Activated effector memory CD4-positive, alpha-beta T cell treated with anti-CD3 and anti-CD28 coated beads, Interleukin-2, amount 50 U/mL, for 16 hours (primary cell): ENCODE measurements at places on chromosomes 5 and 9.

- DNase-seq, result no peak
Measured at GRCh38 chr5:42013561-42013960, 88.5 kb downstream of the FBXO4 start.

DNA sequence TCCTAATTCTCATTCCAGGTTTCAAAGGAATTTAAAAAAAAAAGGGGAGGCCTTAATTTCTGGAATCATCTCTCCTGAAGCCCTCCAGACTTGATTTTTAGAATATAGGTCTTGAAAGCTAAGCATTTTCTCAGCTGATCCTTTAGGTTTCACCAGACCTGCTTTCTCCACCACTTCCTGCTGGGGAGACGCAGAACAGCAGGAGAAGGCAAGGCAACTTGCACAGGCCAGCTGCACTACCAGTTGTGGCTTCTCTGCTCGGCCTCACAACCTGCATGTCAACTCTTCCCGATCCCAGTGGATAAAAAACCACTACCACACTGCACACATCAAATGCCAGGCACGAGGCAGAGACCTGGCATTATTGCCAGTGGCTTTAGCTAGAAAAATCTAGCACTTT lies 119.8 kb downstream of the SIL1 start:
- no peak for DNase-seq

DNA sequence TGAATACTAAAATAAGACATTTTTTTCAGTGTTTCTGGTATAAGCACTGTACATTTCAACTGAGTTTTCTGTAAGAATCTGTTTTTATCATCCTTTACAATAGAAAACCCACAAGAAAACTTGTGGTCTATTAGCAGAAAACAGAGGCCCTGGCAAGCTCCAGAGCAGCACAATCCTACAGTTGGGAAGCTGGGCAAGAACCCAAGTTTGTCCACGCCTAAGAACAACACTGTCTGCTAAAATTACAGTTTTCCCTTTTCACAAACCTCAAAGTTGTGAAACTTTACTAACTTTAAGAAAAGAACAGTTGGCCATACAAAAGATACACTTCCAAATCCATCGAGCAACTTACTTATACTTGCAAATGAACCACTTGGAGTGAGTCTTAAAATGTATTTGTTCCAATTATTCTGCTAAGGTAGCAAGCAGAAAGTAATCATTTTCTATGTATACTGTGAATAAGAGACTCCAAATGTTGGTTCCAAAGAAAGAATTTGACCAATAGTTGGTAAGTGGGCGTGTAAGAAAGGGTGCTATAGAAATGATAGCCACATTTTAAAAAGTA lies 982.0 kb upstream of the ARRDC3 start:
- DNase-seq, result no peak

GRCh38 chr5:154626876-154627557 lies 128.2 kb upstream of the LARP1 start:
- no peak for DNase-seq

- DNase-seq, result no peak
Measured at GRCh38 chr9:124477211-124477647, 27.0 kb downstream of the ADGRD2 start.

DNA sequence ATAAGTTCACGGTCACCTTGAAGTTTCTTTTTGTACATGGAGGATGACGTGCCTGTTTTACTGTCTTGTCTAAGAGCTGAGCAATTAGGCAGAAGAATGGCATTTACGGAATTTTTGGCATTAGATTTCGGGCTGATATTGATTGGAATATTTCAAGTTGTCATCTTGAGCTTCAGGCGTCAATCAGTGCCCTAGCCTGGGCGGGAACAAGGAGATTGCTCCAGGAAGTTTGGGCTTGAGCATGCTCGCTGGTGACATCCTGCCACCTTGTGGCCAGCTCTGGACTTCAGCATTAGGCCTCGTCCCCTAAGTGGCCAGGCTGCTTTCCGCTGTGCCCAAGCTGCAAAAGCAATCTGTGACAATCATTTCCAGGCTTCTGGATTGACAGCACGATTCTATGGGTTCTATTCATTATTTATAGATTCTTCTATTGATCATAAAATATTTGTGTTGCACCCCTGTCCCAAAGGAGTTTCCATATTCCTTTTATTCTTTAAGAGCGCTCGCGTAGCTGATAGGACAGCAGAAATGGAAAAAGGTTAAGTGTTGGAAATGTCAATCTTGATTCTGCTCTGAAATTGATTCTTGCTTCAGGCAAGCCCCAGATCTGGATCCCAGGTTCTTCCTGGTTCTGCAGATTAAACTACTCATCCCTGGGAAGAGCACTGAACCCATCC lies 79.3 kb downstream of the SLC28A3 start:
- peak; percentile 80 for DNase-seq

GRCh38 chr5:159906943-159907342 lies 9.3 kb upstream of the ADRA1B start:
- DNase-seq, result no peak

GRCh38 chr5:42842921-42843641 lies 31.4 kb upstream of the SELENOP start:
- DNase-seq, result no peak

DNA sequence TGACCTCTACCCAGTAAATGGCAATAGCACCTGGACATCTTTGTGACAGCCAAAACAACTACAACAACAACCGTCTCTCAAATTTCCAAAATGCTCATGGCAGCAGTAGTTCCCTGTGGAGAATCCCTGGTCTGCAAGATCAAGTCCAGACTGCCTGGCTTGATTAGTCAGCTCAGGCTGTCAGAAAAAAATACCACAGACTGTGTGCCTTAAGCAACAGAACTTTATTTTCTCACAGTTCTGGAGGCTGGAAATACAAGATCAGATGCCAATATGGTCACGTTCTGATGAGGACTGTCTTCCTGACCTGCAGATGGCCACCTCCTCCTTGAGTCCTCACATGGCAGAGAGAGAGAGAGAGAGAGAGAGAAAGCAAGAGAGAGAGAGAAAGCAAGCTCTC lies 52.3 kb upstream of the MOCS2 start:
- no peak for DNase-seq

- peak; percentile 60 for DNase-seq
Measured at GRCh38 chr9:125437771-125438221, 176.2 kb downstream of the GAPVD1 start.

DNA sequence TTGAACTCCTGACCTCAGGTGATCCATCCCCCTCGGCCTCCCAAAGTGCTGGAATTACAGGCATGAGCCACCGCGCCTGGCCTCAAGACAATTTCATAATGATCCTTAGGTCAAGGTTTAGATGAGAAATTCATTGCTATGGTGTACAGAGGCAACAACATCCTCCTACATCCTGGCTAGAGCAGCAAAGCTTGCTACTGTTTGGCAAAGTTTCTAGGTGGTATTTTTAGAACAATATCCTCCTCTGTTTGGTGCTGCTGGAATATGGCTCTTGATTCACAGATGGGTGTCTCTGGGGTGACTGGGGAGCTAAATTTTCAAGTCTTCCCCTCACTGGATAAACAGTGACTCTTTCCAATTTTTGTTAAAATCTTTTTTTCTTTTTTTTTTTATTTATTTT lies 30.6 kb downstream of the CRHBP start:
- no peak for DNase-seq

DNA sequence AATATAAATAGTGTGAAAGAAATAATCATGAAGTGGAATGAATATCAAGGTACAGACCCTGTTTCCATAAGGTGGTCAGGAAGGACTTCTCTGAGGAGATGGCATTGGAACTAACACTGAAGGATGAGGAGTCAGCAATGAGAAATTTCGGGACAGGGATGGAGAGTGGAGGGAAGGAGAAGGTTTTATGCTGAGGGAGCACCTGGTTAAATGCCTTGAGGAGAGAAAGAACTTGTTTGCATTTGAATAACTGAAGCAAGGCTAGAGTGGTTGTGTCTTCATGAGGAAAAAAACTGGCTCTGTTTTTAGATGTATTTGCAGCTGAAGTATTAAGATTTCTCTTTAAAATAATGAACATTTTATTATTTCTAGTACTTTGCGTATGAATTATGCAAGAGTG lies 180.8 kb downstream of the TRPM3 start:
- no peak for DNase-seq

- no peak for DNase-seq
Measured at GRCh38 chr5:103801681-103802080, 239.1 kb upstream of the NUDT12 start.

- DNase-seq, result peak; percentile 44
Measured at GRCh38 chr9:113538701-113539430, 75.3 kb downstream of the RGS3 start.

- peak; percentile 63 for DNase-seq
Measured at GRCh38 chr5:59174248-59174844, 591.5 kb downstream of the RAB3C start.

DNA sequence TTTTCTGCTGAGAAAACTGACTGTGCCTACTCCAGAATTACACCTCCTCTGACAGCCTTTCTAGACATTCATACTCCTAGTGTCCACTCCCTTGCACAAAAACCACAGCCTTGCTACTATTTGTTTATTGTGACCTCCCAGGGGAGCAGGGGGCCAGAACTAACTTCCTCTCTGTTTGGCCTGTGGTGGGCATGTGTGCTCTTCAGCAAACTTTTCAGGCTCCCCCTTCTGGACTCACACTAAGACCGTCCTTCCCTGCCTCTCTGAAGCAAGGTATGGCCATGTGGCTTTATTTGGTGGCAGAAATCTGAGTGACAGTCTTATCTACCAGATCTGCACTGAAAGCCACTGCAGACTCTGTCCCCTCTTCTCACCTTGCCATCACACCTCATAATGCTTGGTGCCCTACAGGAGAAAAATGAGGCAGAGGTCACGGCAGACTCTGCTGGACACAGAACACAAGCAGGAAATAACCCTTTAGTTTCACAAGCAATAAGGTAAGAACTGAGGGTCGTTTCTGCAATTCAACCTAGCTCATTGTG lies 28.2 kb downstream of the LIFR start:
- DNase-seq, result no peak

GRCh38 chr5:67488885-67489284 lies 292.3 kb upstream of the CD180 start:
- no peak for DNase-seq

GRCh38 chr9:124834591-124834990 lies 18.7 kb upstream of the WDR38 start:
- DNase-seq, result no peak

- no peak for DNase-seq
Measured at GRCh38 chr9:83447351-83447750, 90.8 kb downstream of the FRMD3 start.

DNA sequence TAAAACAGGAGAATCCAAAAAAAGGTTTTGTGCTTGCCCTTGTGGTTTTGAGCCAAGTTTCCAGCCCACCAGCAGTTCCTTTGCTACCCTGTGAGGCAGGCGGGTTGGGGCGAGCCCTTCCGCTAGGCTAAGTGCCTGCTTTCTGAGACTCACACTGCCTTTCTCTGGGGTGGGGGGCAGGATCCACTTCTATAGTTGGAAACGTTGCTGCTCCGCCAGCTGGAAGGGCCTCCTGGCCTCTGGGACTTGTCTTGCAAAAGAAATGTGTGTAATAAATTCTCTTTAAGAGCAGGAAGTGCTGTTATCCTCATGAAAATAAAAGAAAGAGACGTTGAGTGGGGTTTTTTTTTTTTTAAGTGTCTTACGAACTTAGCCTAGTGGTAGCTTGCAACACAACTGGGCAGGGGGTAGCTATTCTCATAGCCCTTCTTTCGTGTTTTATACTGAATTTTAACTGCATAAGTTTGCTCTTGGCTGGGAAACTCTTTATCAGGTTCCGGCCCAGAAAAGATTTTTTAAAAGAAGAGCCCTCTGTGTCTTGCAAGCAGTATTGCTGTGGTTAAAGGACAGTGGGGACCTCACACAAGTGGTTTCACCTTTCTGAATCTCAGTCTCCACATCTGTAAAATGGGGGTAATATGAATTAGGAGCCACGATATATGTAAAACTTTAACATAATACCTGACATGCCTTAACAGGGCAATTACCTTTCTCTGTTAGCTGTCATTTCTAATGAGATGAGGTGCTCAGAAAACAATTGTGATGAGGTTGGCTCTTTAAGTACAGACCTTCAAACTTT lies 19.8 kb downstream of the JADE2 start:
- DNase-seq, result peak; percentile 71

DNA sequence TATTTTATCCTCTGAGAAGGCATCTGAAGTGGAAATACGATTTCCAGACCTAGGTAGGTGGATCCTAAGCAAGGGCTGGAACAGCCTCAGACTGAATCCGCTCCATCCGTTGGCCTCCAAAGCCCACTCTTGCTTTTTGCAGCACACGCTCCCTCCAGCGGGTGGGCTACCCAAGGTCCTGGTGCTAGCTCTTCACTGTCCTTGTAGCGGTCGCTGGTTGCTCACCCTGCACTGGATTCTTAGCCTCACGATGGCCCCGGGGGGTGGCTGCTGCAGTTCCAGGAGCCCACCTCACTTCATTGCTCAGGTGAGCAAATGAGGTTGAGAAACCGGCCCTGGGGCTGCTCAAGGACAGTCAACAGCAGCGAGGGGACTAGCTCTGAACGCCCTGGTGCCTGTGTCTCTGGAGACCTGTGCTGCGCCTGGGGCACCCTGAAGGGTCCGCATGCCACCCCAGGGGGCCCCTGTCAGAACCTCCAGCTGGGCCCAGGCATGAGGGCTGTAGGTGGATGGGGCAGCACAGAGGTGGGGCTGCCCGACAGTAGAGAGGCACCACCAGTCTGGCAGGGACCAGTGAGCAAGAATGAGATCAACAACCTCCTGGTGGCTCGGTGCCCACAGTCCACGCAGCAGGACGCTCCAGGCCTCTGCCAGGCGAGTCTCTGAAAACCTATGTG lies 4.3 kb downstream of the MGAT4B start:
- DNase-seq, result peak; percentile 60

- DNase-seq, result no peak
Measured at GRCh38 chr5:54619731-54620130, 102.2 kb downstream of the SNX18 start.

GRCh38 chr9:135078361-135078821 lies 9.1 kb upstream of the OLFM1 start:
- DNase-seq, result peak; percentile 25

DNA sequence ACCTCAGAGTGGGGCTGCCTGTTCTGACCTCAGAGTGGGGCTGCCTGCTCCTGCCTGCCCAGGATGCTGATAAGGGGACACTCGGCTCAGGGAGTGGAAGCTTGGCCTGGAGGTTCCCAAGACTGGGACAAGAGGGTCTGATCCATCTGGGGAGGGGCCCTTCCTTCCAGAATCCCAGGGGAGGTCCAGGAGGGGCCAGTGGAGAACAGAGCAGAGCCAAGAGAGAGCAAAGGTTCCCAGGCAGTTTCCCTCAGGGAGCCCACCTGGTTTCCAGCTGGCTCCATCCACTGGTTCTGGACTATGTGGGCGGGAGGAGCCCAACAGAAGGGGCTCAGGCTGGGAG lies 49.1 kb upstream of the RNU6ATAC start:
- DNase-seq, result no peak

GRCh38 chr5:79229357-79230174 lies 6.4 kb upstream of the JMY start:
- DNase-seq, result peak; percentile 65

GRCh38 chr5:145780982-145781381 lies 54.2 kb downstream of the PRELID2 start:
- no peak for DNase-seq

DNA sequence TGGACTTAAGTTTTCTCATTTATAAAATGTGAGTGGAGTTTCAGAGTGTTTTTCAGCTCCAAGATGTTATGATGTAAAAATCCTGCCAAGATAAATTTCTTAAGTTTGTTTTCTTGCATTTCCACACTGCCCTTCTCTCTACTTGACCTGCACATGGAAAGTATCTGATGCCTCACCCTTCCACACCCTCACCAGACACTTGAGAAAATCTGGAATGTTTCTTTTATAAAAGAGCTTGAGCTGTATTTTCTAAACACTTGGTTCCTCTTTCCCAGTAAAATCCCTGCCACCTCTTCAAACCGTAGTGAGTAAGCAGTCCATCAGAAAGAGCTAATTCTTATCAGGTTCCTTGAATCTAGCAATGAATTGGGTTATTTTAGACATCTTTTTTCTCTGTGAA lies 42.9 kb downstream of the FOXD1 start:
- no peak for DNase-seq
